ENCODE measurements at places on chromosomes 6 and 20. TPM values are rescaled to one million over a fixed set of nuclear protein-coding genes. Genes with fewer than 3 reads are reported as not detected.

SLC12A5 gene
- total RNA-seq = 113 TPM

ENPP4 gene
- 41.8 TPM for total RNA-seq

NKX2-4 gene
- 2.1 TPM for total RNA-seq

IPCEF1 gene
- 13.6 TPM for total RNA-seq

FKBP5 gene
- 3.2 TPM for total RNA-seq

RGS19 gene
- total RNA-seq = 12.9 TPM

MAP7 gene
- 6.9 TPM for total RNA-seq

SUPT3H gene
- total RNA-seq = 64.8 TPM

RAET1G gene
- not detected for total RNA-seq

SLC17A2 gene
- not detected for total RNA-seq

ARMC2 gene
- total RNA-seq = 29.5 TPM

TREM2 gene
- total RNA-seq = 8.5 TPM

BMP7 gene
- total RNA-seq = 23.3 TPM

DLL1 gene
- total RNA-seq = 11.3 TPM

HNF4A gene
- total RNA-seq = not detected

EMILIN3 gene
- total RNA-seq = 3.5 TPM

PFDN6 gene
- total RNA-seq = 36.7 TPM

CALHM4 gene
- 0.46 TPM for total RNA-seq

FAM184A gene
- 40.8 TPM for total RNA-seq

MACROD2 gene
- 43.1 TPM for total RNA-seq

DTNBP1 gene
- total RNA-seq = 29.3 TPM

GABBR1 gene
- 175 TPM for total RNA-seq

TULP1 gene
- not detected for total RNA-seq

ZNF165 gene
- total RNA-seq = 2.3 TPM

UST gene
- total RNA-seq = 12.9 TPM

TRDN gene
- total RNA-seq = 0.92 TPM

BTN1A1 gene
- not detected for total RNA-seq

MEP1A gene
- not detected for total RNA-seq

BHLHE23 gene
- total RNA-seq = not detected

CCM2L gene
- total RNA-seq = 3.7 TPM

VSX1 gene
- 0.46 TPM for total RNA-seq

DCDC2 gene
- 6.7 TPM for total RNA-seq

CDC25B gene
- 10.1 TPM for total RNA-seq

DZANK1 gene
- 6.0 TPM for total RNA-seq

SCUBE3 gene
- total RNA-seq = 3.9 TPM

EPB41L1 gene
- 133 TPM for total RNA-seq

SOX18 gene
- 1.6 TPM for total RNA-seq

Measured in diencephalon (tissue), 1 donor.